Cerebellum (tissue), 4 donors: ENCODE measurements at places on chromosomes 1 and 21. TPM values are rescaled to one million over a fixed set of nuclear protein-coding genes. Genes with fewer than 3 reads are reported as not detected.

GRIK3 gene
- 21.6 TPM for total RNA-seq

KLF17 gene
- not detected for total RNA-seq

ETV3L gene
- not detected for total RNA-seq

LORICRIN gene
- not detected for total RNA-seq

HHAT gene
- 7.6 TPM for total RNA-seq

IL12RB2 gene
- 1.3 TPM for total RNA-seq

ITLN2 gene
- total RNA-seq = not detected

KIF21B gene
- 101 TPM for total RNA-seq

RAVER2 gene
- total RNA-seq = 21.4 TPM

NCAM2 gene
- 62.0 TPM for total RNA-seq

CELA2A gene
- total RNA-seq = not detected

AKR7A3 gene
- 2.1 TPM for total RNA-seq

TSPAN1 gene
- 1.00 TPM for total RNA-seq

DNA sequence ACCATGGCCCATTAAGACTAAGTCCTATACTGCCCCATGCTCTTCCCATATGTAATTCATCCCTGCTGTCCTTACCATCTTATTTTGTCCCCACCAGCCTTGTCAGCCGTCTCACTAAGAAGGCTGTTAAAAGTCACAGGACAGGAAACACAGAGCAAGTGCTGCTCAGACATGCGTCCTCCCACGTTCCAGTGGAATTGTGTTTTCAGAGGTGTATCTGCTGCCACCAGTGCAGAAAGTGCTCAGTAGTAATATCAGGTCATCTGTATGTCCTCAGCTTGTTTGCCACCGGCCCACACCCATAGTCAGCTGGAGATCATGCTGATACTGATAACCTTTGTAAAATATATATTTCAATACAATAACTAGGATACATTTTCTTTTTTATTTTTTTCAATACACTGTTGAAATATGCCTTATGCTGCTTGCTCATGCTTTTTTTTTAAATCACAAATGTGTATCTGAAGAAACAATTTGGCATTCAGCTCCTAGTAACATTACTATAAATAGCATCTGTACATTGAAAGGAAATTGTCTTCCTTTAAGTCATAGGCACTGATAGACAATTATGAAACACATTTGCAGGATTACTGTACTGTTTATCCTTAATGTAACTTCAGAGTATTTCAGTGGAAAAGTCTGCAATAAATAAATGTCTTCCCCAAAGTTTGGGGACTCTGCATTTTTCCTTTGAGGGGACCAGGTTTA lies 156.9 kb downstream of the EDEM3 start:
- DNase-seq = no peak

DNA sequence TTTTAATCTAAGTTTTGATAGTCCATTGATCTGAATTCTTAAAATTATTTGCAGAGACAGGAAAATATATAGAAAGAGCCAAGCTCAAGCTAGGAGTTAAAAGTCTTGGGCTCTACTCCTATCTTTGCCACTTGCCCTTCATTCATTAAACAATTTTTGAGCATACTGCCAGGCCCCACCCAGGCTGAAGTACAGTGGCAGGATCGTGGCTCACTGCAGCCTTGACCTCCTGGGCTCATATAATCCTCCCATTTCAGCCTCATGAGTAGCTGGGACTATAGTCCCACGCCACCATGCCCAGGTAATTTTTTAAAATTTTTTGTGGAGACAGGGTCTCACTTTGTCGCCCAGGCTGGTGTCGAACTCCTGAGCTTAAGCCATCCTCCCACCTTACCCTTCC lies 8.2 kb downstream of the TRMT13 start:
- DNase-seq = no peak

GRCh38 chr1:27163093-27163492 lies 8.2 kb upstream of the SLC9A1 start:
- no peak for DNase-seq

DNA sequence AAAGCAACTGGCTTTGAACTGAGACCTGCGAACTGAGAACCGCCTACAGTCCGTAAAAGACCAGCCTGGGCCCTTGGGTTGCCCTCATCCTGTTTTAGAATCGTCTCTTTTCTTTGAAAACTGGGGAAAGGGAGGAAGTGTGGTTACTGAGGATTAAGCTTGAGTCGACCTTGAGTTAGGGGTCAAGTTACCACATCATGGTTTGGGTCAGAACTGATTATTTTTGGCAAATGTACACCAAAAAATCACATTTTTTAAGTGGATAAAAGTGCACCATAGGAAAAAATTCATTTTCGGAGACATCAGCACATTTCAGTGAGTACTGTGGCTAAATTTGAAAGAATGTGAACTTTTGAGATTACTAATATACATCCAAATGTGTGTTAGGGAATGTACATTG lies 76.9 kb upstream of the KAZN start:
- no peak for DNase-seq

DNA sequence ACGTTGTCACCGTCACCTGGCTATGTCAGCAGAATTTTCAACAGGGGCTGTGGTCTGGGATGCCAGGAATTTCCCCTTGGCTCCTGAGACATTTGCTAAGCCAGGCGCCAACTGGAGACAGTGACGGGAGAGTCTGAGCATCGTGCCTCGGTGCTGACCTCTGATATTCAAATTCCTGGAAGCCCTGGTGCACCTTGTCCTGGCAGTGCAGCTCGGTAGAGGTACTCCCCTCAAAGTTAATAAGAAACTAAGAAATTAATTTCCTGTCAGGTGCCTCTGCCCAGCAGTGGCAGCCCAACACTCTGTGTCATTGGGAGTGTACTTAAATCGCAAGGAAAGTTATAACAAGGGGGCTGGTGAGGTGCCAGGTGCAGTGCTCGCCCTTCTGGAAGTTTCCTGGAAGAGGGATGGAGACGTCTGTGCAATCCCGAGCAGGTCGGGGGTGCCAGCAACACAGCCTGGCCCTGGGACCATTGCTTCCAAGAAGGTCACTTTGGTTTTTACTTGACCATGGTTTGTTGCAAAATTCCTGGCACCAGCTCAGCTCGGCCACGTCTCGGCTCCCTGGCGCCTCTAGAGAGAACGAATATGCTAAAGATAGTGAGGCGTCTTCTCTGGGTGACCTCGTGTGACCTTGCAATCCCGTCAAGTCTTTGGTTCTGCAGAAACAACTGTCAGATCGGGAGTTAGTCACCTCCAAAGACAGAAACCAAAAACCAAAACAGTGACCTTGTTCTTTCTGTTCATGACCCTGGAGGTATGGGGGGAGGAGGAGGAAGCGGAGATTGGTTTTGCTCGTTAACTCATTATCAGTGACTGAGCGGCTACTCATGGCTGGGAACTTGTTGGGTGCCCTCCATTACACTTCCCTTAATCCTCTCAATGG lies 149.5 kb upstream of the VAMP3 start:
- no peak for DNase-seq

- no peak for DNase-seq
These were observed 243.9 kb downstream of the TOMM20 start for GRCh38 chr1:234884701-234885100.

- DNase-seq = no peak
These were observed 97.1 kb downstream of the MACF1 start for GRCh38 chr1:39301606-39302005.

DNA sequence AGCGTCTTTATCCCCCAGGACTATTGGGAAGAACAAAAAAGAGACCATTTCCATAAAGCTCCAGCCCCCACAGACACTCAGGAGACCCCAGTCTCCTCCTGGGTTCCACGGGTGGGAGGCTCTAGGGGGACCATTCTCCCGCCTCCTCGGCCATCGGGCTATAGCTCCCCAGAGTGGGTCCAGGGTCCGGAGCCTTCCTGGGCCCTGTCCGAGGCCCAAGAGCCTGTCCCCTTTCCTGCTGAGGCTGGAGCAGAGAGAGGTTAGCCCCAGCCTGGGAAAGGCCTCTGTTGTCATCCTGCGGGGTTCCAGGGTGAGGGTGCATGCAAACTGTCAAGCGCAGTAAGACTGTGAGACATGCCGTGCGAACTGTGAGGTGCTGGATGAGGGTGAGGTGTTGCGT lies 166.3 kb downstream of the CAMTA1 start:
- no peak for DNase-seq

- DNase-seq = no peak
These were observed 25.3 kb upstream of the SIPA1L2 start for GRCh38 chr1:232655028-232655745.

DNA sequence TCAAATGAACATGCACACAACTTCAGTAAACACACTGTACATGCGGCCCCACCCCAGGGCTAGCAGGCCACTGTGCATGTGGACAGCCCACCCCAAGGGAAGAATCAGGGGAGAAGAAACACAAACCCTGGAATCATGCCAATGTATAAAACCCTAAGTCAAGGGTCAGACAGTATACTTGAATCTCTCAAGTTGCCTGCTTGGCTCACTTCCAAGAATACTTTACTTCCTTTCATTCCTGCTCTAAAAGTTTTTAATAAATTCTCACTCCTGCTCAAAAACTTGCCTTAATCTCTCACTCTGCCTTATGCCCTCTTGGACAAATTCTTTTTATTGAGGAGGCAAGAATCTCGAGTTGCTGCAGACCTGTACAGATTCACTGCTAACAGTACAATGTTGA lies 231.2 kb upstream of the CACYBP start:
- no peak for DNase-seq

GRCh38 chr1:245575710-245576109 lies 420.9 kb downstream of the KIF26B start:
- no peak for DNase-seq

- DNase-seq = no peak
These were observed 7.2 kb downstream of the VANGL1 start for GRCh38 chr1:115648717-115649691.

DNA sequence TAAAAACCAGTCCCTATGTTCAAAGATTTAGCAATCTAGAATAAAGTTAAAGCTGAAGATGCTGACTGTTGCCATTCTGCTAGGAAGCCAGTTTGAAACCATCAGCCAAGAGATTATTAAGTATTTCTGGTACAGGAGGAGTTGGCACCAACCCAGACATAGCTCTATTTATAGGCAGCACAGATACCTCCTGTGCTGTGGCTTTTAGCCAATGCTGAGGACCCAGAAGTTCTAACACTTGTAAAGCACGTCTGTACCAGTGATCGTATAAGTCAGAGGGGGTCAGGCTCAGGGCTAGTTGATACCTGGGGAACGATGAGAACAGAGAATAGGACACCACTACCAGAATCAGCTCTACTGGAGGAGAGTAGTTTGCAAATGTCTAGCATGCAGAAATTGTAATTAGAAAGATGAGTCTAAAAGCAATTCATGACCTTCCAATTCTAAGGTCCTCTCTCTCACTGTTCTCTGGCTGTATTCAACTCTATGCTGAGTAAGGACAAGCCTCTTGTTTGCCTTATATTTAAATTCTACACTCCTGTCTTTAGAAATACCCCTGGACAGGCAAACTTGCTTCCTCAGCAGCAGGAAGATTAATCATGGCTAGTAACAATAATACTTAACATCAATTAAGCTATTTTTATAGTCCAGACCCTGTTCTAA lies 96.8 kb upstream of the PALMD start:
- no peak for DNase-seq

DNA sequence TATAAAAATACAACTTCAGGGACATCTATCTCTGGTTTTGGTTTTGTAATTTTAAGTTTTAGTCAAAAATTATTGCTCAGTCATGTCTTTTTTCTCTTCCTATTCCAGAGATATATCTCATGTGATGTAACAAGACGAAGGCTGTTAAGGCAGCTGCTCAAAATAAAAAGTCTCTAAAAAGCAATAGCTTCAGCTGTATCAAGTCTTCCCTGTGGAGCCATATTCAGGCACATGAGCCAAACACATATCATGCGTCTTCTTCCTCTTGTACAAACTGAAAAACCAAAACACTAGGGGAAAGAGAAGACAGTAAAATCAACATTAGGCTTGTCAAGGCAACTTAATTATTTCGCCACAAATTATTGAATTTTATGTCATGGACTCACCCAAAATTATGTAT lies 240.7 kb downstream of the NRIP1 start:
- DNase-seq = no peak

- no peak for DNase-seq
These were observed 275.2 kb upstream of the C1orf105 start for GRCh38 chr1:172145231-172145651.

DNA sequence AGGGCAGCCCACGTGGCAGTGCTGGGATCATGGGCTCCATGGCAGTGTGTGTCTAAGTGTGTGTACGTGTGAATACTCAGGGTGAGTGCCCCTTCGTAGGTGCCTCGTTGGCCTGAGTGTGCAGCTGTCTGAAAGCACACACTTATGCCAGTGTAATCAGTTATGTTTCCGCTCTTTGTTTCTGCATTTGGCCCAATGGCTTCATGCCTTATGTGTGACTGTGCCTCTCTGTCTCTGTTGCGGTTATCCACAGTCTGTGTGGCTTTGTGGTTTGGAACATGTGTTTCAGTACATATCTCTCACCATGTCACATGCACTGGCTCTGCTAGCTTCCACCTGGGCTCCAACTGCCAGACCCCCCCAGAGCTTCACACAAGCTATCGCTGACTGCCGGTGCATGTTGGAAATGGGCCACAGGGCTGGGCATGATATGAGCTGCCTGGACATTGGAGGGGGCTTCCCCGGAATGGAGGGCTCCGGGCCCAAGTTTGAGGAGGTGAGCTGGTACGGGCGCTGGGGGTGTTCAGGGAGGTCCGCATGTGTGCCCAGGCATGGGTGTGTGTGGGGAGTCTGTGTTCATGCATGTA lies 70.3 kb upstream of the TINAGL1 start:
- DNase-seq = no peak

DNA sequence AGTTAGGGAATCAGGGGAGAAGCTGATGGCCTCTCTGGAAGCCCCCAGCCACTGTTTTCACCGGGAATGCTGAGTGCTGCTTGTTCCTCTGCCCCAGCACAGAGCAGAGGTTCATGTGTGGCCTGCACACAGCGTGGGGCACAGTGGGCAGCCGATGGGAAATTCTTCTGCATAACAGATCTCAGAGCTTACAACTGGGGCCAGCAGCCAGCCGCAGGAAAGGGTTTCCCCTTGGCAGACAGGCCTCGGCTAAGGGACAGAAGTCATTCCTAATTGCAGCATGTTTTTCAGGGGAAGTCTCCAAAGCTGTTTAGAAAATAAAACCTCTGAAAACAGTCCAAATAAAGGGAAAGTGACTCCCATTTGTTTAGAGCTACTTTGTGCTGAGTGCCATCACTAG lies 22.6 kb downstream of the HMGB4 start:
- peak; percentile 19 for DNase-seq

DNA sequence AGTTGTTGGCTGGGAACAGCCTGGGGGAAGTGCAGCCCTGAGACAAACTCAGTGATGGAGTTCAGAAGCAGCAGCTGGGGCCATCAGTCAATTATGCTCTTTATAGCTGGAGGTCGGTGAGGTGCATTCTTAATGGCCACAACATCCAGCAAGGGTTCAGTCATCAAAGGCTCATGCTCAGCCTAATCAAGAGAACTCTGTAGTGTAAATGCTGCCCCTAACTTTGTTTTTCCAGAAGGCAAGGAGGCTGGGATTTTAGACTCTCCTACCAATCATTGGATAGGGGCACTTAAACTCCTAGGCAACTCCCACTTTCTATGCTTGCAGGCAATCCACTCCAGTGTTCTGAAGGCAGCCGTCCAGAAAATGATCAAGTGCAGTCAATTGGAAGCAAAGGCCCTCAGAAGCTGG lies 15.0 kb upstream of the RGS4 start:
- DNase-seq = no peak

GRCh38 chr1:224689374-224689773 lies 73.3 kb downstream of the CNIH3 start:
- DNase-seq = no peak

GRCh38 chr1:212781225-212781624 lies 10.4 kb downstream of the NSL1 start:
- no peak for DNase-seq

GRCh38 chr21:25660233-25660632 lies 21.2 kb downstream of the JAM2 start:
- DNase-seq = no peak

GRCh38 chr1:153649137-153649862 lies 9.2 kb upstream of the SNAPIN start:
- no peak for DNase-seq

GRCh38 chr1:9062846-9063245 lies 6.6 kb downstream of the SLC2A5 start:
- no peak for DNase-seq
